ENCODE measurements at places on chromosomes 3 and 15.

- DNase-seq, result no peak
Observed at GRCh38 chr3:105691633-105692032, 177.2 kb downstream of the CBLB start.

DNA sequence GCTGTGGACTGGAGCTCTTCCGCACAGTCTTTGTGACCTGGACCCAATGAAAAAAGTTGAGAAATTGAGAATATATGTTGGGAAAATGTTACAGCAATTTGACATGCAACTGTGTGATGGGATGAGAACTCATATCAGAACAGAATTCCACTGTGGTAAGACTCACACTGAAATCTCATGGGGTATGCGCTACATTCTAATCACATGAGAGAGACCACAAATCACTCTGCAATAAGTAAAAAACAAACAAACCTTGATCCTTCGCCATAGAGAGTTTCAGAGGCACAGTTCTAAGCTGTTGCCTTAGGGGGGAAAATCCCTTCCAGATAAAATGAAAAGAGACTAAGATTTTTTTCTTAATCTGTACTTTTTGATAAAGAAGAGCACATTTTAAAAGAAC is 37.3 kb downstream of the LMCD1 start:
- DNase-seq, result peak; percentile 93

GRCh38 chr15:62840526-62841268 is 201.8 kb upstream of the TPM1 start:
- no peak for DNase-seq

- no peak for DNase-seq
Observed at GRCh38 chr3:81521855-81522254, 239.6 kb downstream of the GBE1 start.

DNA sequence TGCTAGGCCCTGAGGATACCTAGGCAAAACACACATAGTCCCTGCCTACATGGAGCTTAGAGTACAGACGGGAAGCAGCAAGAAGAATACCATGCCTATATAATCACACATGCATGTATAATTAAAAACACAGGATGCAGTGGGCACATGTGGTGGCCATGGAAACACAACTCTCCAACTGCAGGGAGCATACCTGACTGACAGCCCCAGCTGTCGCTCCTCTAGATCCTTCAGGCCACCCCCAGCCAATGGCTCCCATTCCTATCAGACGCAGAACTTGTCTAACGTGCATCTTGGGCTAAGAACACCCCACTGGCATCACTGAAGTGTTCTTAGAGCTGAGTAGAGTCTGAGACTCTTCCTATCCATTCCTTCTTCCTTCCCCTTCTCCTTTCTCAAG is 125.5 kb upstream of the FRMD4B start:
- no peak for DNase-seq

- no peak for DNase-seq
Observed at GRCh38 chr3:109874896-109875708, 537.8 kb upstream of the DPPA4 start.

DNA sequence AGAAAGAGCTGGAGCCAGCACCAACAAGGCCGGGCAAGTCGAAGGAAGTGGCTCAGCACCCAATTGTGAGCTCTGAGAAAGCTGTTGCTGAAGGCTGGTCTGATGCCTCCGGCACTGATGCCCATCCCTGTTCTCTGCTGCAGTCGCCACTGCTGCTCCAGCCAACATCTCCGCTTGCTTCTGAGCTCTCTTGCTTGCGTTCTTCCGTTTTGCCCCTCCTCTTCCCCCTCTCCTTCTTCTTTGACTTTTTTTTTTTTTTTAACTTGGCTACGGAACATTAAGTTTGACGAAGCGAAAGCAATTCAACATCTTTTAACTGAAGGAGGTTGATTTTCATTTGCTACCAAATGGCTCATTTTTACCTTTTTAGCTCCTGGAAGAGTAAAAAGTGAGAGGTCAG is 442.9 kb downstream of the MCTP2 start:
- peak; percentile 5 for DNase-seq

GRCh38 chr15:57045741-57046382 is 127.4 kb downstream of the TCF12 start:
- no peak for DNase-seq

GRCh38 chr15:99845009-99845408 is 111.8 kb upstream of the LYSMD4 start:
- DNase-seq, result no peak

DNA sequence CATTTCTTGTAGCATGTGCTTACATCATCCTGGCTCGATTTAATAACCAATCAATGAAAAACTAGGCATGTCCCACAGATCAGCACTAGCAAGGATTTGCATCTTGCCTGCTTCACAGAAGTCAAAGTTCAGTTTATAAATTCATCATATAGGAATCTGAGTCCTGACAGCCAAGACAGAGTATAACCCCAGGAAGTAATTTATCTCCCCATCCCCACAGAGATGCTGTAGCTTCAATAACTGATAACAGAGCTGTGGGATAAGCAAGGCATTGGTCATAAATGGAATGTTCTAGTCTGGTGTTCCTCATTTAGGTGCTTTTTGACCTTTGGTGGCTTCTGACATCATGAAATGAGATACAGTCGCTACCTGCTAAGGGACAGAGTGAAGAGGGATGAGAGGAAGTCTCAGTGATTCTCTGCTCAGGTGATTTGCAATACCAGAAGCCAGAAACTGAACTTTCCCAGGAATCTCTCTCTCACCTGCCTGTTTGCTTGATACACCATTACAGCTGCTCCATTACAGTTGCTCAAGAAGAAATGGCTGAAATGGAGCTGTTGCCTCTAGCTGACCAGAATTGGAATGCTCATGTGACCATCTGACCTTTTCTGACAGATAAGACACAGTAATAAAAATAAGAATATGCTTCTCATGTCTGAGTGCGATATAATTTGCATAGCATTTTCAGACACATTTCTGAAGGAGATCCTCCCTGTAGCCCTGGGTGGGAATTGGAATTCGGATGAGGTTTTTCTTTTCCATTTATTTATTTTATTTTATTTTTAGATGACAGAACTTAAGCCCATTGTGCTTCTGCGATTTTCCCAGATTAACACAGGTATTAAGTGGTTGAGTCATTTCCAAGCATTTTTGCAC is 217.1 kb upstream of the KCNMB2 start:
- peak; percentile 14 for DNase-seq

DNA sequence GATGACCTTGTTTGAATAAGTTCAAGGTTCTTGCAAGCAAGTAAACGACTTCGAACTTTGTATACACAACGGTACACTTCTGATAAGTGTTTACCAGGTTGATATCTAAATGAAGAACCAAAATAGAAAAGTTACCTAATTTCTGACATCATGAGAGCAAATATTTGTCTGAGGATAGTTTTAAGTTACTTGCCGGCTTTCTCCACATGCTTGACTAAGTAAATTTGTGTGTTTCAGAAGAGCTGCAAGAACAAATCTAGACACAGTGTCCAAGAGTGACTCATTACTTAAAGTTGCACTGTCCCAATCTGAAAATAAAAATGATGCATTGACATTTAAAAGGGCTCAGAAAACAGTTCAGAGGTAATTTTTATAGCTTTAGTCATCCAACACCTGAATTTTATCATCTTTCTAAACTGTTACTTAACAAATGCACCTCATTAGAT is 115.1 kb downstream of the HERC1 start:
- DNase-seq, result peak; percentile 77

GRCh38 chr3:50121072-50122032 is 32.6 kb downstream of the RBM5 start:
- peak; percentile 79 for DNase-seq

GRCh38 chr15:62391641-62392262 is 226.7 kb upstream of the C2CD4B start:
- DNase-seq, result peak; percentile 61

DNA sequence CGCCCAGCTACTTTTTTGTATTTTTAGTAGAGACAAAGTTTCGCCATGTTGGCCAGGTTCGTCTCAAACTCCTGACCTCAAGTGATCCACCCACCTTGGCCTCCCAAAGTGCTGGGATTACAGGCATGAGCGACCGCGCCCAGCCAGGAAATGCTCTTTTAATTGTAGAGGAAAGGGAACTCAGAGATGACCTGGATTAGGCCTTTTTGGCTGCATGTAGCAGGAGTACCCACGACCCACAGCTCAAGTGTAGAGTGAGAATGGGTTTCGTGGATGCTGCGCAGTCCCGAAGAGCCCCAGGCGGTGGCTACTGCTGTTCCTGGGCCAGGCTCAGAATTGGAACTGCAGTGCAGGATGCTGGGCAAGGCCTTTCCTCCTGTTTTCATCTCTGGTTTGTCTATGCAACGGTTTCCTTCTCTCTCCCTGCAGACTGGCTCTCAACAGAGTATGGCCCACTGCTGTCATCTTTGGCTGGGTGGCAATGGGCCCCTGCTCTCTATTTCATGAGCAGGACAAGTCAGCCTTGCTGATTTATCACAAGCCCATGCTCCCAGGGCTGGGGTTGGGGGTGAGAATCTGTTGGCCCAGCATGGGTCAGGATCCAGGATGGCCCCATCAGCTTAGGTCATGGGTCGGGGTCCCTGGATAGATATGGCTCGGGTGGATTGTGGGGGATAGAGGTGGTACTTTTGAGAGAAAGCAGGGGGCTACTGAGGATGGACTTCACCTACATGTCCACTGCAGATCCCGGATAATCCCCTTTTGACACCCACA is 51.2 kb downstream of the GASK1A start:
- DNase-seq, result no peak

- no peak for DNase-seq
Observed at GRCh38 chr3:53577506-53577905, 83.1 kb downstream of the CACNA1D start.

- no peak for DNase-seq
Observed at GRCh38 chr15:43913941-43914340, 87.1 kb downstream of the WDR76 start.

DNA sequence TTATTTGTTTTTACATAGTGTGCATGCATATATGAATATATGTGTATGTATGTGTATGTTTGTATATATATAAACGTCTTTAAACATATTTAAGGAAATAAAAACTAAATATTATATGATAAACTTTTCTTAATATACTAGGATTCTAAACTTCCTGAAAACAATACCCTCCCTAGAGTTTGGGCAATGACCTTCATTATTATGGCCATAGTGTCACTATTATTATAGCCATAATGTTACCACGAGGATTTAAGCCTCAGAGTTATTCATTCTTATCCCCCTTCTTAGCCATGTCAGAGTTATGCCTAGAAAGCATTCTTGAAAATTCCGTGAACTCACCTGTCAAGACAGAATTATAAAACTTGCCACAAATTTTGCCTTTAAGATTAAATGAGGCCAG is 335.5 kb downstream of the ERC2 start:
- no peak for DNase-seq

DNA sequence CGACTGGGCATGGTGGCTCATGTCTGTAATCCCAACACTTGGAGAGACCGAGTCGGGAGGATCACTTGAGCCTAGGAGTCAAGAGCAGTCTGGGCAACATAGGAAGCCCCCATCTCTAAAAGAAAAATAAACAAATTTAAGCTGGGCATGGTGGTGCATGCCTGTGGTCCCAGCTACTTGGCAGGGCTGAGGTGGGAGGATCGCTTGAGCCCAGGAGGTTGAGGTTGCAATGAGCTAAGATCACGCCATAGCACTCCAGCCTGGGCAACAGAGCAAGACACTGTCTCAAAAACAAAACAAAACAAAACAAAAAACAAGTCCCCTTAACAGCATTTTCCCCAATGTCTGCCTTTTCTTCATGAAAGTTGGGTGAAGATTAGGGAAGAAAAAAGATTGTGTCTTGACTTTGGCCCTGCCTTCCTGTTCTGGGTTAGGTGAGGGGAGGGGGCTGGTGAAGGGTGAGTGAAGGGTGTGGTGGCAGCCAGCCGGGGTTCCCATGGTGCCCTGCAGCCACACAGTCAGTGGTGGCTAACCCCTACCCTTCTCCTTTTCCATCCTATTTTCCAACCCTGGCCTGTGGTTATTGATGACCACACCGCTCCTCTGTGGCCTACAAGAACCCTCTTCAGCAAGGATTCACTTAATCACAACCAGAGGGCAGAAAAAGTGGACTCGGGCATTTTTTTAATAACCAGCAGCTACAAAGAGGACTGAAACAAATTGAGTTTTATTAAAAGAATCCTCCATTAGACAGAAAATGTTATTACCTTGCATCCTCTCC is 28.4 kb upstream of the SMAD3 start:
- no peak for DNase-seq

- DNase-seq, result no peak
Observed at GRCh38 chr15:40511093-40511471, 40.3 kb downstream of the CHST14 start.

All from fibroblast of villous mesenchyme (primary cell).